Esophagus mucosa (tissue), 1 donor: ENCODE measurements at places on chromosomes 12 and 14.
A peak's percentile ranks its signal among the peaks of the same experiment; 100 is the strongest.

- peak; percentile 26 for ATAC-seq
Observed at GRCh38 chr14:104085032-104085888, at the start of gene ASPG. TSS of gene ASPG (plus strand) at chr14:104085700. CDS start at chr14:104085771, 71 bp downstream.

DNA sequence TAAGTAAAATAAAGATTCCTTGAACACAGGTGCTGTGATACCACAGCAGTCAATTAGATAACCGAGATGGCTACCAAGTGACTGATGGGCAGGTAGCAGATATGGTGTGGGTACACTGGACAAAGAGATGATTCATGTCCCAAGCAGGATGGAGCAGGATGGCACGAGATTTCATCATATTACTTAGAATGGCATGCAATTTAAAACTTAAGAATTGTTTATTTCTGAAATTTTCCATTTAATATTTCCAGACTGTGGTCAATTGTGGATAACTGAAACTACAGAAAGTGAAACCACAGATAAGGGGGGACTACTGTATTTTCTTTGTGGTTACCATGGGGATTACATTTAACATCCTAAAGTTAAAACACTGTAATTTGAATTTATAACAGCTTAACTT is 7.5 kb upstream of the ZFP36L1 start:
- ATAC-seq, result no peak

GRCh38 chr12:571795-572531 is 91.3 kb downstream of the NINJ2 start:
- ATAC-seq, result no peak

- no peak for ATAC-seq
Observed at GRCh38 chr14:94569381-94570001, 8.2 kb downstream of the SERPINA4 start.

DNA sequence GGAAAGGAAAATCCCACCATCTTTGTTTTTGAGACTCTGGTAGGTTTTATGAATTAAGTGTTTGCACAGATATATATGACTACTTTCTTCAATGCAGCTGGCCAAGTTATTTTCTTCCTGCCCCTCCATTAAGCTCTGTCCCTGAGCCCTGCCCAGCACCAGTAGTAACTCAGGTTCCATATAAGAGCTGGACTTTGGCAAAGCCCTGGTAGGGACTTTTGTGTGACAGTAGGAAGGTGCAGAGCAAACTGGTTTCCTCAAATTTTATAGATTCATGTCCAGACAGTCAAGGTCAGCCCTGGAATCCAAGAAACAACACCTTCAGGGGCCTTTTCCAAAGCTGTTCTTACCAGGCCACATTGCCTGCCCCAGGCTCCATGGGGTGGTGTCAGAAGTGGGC is 47.3 kb downstream of the SSPN start:
- no peak for ATAC-seq
